ENCODE measurements at places on chromosomes 3 and 15.

GRCh38 chr3:56758539-56758981 is 43.2 kb downstream of the ARHGEF3 start:
- DNase-seq: no peak

GRCh38 chr15:32135335-32135734 is 105.0 kb downstream of the CHRNA7 start:
- no peak for DNase-seq

- DNase-seq: no peak
These were observed 313.9 kb downstream of the FGF12 start for GRCh38 chr3:192413461-192413860.

GRCh38 chr3:85180-85579 is 111.4 kb upstream of the CHL1 start:
- DNase-seq: no peak

DNA sequence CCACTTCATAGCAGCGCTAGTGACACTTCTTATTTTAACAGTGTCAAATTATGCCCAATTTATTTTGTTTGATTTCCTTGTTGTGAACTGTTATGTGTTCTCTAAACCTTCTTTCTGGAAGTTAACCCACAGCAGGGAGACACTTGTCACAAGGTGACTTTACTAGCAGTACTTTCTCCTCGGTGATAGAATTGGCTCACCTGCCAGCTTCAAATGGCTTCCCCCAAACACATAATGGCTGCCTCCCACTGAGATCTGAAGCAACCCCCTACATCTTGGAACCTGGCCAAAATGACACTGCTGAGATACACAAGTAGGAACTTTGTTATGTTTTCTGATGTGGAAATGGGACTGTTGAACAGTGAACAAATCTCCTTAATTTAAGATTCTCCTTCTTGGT is 238.8 kb upstream of the DPH6 start:
- no peak for DNase-seq

DNA sequence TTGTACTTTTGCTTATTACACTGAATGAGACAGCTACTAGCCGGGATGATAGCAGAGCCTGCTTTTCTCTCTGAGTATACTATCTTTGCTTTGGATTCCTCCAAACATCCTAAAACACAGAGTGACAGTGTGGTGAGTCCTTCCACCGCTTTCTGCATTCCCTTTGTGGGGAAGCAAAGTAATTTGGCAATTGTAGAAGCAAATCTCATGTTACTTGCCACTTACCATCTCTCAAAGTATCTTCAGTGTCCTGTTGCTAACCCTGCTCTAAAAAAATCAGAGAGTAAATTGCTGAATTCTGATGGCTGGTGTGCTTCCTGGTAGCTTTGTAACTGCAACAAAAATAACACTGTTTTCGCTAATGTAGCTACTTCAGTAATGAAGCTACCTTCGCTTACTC is 92.4 kb upstream of the LRRFIP2 start:
- DNase-seq: no peak

DNA sequence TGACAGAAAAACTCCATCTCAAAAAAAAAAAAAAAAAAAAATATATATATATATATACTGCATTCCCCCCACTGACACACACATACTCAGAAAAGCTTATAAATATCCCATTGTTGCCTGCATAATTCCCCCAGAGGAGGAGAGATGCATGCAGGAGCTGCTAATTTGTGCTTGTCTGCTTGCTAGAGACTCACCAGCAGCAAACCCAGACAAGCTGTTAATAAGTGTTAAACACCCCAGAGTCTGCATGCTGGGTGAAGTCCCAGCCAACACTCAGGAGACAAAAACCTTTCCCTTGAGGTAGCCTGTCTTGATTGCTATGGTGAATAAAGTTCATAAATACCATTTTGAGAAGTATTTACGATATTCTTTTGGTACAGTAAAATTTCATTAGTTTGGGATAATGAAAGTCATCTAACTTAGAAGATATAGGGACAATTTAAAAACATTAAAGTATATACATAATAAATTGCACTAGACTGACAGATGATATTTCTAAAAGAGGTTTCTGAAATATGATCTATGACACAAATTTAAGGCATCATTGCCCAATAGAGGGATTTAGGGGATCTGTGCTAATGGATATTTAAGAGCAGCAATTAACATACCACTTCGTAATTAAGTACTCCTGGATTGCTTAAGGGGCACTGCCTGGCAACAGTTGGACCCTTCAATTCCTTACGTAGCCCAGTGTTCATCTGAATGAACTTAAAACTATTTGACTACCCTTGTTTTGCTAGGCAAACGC is 400.0 kb upstream of the C2CD4B start:
- no peak for DNase-seq

DNA sequence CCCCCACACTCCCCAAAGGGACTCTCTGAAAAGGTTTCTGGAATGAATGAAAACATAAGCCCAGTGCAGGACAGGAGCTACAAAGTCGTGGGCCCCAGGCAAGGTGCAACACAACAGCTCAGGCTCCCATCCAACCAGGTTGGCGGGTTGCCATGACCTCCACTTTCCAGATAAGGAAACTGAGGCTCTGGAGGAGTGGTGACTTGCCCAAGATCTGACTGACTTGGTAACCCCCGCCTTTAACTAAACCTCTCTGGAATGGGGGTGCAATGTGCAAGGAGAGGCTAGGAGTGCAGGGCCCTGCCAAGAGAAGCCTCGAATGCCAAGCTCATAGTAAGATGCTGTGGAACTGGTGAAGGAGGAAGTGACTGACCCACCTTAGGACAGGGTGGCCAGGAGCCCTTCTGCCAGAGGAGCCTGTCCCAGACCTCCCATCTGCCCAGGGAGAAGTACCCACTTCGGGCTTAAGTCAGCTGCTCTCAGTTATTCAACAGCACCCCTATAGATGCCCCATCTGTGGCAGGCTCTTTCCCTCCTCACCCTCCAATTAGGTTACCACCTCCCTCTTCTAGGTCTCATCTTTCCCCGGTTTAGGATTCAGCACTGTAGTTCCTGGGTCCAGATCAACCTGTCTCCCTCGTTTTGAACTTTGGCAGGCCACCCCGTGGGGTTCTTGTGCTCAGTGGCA is 553 bp upstream of the TNNC1 start:
- no peak for DNase-seq

- no peak for DNase-seq
These were observed 314.2 kb downstream of the NTRK3 start for GRCh38 chr15:87942316-87942715.

DNA sequence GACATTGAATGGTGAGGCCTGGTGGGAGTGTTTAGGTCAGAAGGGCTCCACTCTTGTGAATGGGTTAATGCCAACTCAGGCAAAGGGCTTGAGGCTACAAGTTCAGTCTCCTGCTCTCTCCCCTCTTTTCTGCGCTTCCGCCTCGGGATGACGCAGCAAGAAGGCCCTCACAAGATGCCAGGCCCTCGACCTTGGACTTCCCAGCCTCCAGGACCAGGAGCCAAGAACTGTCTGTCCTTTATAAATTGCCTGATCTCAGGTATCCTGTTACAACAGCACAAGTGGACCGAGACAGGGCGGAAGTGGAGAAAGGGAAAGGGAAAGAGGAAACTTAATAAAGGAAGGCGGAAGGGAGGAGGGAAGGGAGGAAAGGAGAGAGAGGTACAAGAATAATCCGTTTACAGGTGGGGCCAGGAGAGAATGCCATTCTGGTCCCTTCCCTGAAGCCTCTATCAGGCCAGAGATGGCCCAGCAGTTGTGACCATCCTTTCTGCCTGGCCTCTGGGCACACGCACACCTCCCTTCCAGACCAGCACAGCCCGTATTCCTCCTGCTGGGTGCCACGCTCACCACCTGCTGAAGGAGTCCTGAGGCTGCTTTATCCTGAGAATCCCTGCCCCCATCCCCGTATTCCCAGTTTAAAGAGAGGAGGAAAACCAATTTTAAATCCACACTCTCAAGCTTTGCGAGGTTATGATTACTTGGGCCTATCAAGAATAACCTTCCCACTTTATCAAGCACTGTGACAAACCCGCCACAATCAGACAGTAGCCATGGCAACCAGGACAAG is 64.2 kb downstream of the OXNAD1 start:
- peak; percentile 54 for DNase-seq

GRCh38 chr3:172391592-172392302 is 56.5 kb downstream of the GHSR start:
- no peak for DNase-seq

- DNase-seq: no peak
These were observed 29.0 kb downstream of the TMCC1 start for GRCh38 chr3:129864519-129864918.

- DNase-seq: no peak
These were observed 472.7 kb upstream of the CFAP20DC start for GRCh38 chr3:59522550-59522949.

GRCh38 chr15:60589253-60589652 is 110.3 kb upstream of the ICE2 start:
- no peak for DNase-seq

GRCh38 chr3:17032407-17033034 is 147.8 kb downstream of the PLCL2 start:
- DNase-seq: no peak

GRCh38 chr3:142127941-142128658 is 21.2 kb downstream of the TFDP2 start:
- DNase-seq: no peak

GRCh38 chr3:17130956-17131355 is 246.2 kb downstream of the PLCL2 start:
- peak; percentile 50 for DNase-seq

- peak; percentile 71 for DNase-seq
These were observed 145.5 kb upstream of the UMPS start for GRCh38 chr3:124584552-124585391.

DNA sequence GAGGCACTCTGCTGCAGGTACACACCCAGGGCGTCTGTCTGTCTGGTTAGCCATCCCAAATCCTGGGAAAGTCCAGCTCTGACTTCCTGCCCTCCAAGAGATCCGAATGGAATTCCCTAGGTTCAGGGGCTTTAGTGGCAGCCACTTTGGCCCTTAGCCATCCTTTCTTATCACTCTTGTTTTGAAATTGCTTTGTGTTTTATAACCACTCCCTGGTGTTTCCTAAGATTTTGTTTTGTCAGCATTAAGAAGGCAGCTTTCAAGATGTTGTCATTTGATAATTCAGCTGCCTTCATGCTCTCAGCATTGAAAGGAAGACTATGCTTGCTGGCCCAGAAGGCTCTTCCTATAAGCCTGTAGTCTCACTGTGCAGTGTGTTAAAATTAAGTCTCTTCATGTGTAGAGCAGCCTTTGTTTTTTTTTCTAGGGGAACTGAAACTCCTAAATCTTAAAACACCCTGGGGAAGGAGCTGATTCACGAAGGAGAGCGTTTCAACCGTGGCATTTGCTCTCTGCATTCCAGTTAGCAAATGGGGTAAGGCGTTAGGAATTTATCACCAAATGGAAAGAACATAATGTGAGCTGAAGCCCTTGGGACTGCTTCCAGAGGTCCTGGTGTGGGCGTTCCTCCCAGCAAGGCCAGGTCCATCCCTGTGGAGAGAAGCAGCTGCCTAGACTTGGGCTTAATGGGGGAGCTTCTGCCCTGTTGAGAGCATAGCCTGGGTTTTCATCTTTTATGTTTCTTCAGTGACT is 14.2 kb upstream of the CLEC3B start:
- peak; percentile 88 for DNase-seq

DNA sequence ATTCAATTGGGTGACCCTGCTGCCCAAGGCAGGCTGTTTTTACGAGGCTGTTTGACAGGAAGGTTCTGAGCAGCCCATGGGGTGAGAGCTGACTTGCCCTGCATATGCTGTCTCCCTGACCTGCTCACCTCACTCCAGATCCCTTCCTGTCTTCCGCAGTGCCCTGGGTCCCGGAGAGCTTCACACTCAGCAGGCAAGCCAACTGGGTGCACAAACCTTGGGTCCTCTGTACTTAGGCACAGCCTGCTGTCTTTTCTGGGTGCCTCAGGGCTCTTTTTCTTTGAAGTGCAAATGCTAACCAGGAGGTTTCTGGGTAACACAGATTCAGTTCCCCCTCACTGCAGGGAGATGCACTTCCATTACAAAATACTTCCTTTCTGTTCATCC is 32.8 kb downstream of the ZXDC start:
- peak; percentile 50 for DNase-seq

GRCh38 chr15:76764004-76764403 is 141.1 kb downstream of the SCAPER start:
- no peak for DNase-seq

DNA sequence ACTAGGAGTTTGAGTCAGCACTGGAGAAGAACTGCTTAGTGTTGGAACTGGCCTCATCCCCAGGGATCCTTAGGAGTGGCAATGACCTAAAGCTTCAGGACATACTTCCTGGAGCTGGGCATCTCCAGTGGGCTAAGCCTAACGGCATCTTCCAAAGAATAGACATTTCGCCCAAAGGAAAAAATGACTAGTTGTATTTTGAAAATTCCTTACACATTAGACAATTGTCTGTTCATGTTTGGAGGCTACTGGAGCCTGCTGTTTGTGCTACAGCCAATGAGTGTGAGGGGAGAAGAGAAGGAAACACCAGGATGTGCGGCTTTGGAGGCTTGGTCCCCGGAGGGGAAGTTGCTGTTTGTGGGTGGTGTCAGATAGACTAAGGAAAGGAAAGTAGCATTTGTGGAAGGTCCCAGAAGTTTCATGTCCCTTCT is 77.6 kb downstream of the POLR2M start:
- DNase-seq: peak; percentile 69

DNA sequence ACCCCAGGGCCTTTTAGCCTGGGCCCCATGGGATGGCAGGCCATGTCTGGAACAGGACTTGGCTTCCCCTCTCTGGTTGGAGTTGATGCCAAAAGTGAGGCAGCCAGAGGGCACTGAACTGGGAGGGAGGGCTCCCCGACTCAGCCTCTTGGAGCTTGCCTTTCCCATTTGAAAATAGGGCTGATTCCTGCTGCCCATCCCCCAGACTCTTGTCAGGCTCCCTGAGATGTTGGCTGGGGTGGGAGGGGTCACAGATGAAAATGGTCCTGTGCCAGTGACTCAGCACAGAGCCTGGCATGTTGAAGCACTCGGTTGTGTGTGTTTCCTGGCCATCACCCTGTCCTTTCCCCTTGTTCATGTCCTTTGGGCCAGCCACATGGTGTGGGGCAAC is 6.6 kb downstream of the PPCDC start:
- peak; percentile 75 for DNase-seq

DNA sequence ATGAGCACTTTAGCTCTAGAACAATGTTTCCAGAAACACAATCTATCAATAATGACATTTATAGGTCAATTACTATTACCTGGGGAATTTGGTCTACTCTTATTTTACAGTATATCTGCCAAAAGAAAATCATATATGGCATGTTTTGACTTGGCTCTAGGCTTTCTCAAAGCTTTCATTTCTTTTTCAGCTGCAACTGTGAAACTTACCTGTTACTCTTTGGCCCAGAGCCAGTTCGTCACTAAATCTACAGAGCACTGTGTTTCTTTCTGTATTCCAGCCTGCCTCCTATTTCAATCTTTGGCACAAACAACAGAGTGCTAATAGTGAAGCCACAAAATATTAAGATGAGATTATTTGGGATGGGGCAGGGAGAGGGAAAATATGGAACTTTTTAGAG is 76.0 kb downstream of the P2RY1 start:
- no peak for DNase-seq

All from right atrium auricular region (tissue), 2 donors.